ENCODE measurements at places on chromosomes 4 and X.

GRCh38 chr4:118783887-118784286, 52.0 kb downstream of the SEC24D start:
- no peak for DNase-seq

DNA sequence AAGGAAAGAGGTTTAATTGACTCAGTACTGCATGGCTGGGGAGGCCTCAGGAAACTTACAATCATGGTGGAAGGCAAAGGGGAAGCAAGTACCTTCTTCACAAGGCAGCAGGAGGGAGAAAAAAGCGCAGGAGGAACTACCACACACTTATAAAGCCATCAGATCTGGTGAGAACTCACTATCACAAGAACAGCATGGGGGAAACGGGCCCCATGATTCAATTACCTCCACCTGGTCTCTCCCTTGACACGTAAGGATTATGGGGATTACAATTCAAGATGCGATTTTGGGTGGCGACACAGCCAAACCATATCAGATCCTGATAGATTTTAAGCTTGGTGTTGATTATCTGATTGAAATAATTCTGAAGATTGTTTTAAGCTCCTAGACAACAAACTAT, 218.7 kb downstream of the CBR4 start:
- no peak for DNase-seq

DNA sequence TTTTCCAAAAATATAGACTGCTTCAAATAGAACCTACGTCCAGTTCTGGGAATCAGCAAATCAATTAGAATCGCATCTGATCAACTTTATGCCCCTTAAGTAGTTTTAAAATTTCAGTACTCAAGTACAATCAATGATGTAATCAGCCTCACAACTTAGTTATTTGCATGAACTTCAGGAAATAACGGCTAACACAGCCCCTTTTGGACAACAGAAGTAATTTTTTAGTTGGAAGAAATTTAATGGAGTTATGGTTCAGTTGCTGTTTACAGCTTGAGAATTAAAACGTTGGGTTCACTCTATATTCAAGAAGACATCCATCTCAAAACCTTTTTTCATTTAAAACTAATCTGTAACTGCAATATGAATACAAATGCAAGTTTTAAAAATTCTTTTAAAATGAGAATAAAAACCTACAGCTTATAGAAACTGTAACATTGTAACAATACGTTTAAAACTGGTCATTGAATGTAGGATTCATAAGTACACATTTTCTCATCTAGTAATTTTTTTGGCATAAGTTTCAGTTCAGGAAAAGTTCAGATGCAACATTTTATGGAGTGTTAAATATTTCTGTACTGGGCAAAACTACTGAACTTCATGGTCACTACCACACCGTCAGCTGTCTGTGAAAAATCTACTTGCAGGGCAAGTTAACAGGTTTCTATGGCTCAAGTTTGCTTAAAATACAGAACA, 956 bp downstream of the TAPT1 start:
- DNase-seq = no peak

- no peak for DNase-seq
These were observed 53.6 kb downstream of the SLC7A11 start for GRCh38 chr4:138188406-138189084.

DNA sequence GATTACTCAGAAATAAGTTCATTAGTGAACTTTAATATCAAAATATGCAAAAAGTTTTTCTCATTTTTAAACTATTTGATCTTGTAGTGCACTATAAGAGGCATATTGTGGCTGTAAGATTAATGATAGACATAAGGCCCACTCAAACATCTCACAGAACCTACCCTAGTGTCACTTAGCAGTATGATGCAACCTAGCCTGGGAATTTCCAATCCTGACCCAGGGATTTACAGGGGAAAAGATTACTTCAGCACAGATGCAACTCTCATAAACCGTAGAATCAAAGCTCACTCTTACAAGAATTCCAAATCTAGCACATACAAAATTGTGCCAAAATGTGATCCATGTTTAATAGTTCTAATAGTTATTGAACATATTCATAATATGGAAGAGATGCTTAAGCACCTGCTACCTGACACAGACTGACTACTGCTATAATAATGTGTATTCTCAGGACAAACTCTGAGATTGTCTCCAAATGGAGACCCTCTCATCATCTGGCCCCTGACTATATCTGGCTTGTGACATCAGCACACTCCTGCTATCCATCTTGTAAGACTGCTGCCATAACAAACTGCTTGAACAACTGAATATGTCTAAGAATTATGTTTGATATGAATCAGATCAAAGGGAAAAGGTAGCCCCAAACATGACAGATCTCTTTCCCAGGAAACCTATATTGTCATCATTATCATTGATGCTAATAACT, 271.9 kb downstream of the PABPC4L start:
- DNase-seq = no peak

- no peak for DNase-seq
These were observed 124.1 kb downstream of the FHDC1 start for GRCh38 chr4:153060196-153060595.

GRCh38 chr4:8058031-8058479, 100.6 kb downstream of the ABLIM2 start:
- no peak for DNase-seq

DNA sequence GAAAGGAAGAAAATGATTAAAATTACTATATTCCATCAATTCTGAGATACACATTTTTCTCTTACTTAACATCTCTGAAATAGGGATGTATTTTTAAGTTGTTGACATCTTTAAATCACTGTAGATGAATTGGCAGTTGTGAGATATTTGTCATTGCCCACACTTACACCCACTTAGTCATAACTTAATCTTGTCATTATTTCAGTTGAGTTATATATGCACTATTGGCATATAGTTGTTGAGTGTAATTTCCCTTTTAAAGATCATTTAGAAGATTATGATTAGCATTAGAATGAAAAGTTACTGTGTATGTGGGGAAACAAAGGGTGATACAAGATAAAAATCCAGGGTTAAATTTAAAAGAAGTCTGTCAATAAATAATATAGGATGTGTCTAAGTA, 2.2 kb downstream of the AIMP1 start:
- DNase-seq = no peak

DNA sequence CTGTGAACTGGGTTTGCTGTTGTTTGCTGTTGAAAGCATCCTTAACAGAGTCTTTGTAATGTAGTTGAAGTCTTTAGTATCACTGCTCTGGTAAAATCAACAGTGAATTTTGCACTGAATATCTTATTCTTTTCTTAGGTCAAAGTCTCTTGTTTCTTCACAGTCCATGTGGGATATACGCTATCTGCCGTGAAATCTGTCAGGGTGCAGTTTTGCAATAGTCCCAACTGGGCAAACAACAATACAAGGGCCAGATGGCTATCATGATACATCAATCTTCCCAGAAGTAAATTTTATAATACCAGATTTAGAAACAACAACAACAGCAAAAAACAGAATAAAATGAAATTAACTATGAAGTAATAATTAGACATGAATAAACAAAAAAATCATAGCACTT, 123.5 kb downstream of the PPARGC1A start:
- DNase-seq = no peak

DNA sequence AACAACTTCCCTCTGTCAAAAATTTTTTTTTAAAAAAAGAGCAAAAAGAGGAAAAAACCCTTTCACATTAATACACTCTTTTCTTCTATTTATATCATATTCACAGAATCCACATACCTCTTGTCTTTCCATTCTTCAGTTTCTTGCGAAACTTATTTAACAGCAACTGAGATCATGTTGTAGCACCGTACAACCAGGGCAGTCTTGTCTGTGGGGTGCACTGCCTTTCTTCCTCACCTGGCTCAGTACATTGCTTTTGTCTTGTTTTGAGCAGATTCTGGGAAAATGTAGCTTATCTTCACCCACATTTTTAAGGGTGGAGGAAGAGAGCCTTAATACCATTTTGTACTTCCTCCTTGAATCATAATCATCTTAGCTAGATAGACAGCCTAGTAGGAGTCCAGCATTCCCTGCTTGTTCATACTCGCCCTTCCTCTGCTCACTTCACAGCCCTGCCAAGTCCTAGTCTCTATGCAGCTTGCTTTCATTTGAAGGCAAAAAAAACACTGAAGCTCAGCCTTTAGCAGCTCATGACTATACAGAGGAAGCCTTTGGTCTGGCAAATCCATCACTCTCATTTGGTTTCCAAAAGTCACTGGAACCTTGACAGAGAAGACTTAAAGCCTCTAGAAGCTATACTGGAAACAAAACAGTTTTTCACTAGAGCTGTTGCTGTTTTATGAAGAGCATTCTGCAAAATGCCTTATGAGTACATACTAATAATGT, 140.6 kb upstream of the BANK1 start:
- DNase-seq = no peak

- DNase-seq = no peak
These were observed 1911.7 kb downstream of the PCDH7 start for GRCh38 chr4:32631831-32632230.
